Dermis microvascular lymphatic vessel endothelial cell (primary cell): ENCODE measurements at places on chromosomes 6 and 20.

DNA sequence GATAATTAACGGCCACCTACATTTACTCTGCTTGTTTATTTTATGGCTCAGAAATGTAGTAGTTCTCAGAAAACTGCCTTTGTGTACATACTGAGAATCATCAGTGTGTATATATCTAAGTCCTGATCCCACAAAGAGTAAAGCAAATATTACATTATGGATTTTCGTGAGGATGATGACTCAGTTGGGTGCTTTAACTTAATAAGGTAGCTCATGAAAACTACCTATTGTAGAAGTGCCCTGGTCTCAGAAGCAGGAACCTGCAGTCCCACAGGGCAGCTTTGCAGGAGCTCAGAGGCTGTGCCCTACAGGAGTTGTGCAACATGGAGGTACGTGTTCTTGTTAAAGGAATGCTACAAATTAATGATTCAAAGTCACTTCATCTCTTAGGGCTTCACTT lies 108.2 kb downstream of the PLG start:
- DNase-seq: no peak

DNA sequence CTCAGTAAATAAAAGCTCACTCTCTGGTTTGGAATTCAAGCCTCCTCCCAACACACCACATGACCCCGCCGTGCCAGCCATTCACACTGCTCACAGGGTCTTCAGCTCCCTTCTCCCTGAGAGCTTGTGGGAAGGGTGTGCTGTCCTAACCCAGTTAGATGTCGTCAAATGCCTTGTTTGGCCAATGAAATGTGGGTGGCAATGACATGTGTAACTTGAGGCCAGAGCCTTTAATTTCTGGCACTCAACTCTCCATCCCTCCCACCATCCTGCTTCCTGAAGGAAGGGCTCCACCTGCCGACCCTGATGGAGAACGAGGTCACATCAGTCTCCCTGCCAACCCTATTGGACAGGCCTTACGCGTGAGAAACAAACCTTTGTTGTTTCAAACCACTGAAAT lies 224.5 kb upstream of the AGPAT4 start:
- DNase-seq: peak; percentile 54

- DNase-seq: no peak
Observed at GRCh38 chr6:28280595-28281287, 631 bp upstream of the PGBD1 start.

GRCh38 chr20:36888880-36889516 lies 13.1 kb downstream of the TLDC2 start:
- no peak for DNase-seq

DNA sequence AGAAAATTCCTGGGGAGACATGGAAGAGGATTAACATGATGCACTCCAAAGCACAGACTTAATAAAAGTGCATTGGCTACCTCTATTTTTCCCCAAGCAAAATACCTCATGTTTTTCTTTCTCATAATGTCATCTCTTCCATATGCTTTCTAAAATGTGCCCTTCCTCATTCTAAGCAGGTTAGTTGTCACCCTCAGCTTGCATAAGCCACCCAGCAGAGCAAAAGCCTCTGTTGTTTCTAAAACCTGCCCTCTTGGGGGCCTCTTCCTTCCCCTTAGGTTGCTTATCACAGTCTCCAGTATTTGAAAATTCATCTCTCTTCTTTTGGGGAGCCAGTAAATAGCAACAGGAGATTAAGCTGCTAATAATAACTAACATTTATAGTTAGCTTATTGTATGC lies 183.6 kb upstream of the FLRT3 start:
- no peak for DNase-seq

DNA sequence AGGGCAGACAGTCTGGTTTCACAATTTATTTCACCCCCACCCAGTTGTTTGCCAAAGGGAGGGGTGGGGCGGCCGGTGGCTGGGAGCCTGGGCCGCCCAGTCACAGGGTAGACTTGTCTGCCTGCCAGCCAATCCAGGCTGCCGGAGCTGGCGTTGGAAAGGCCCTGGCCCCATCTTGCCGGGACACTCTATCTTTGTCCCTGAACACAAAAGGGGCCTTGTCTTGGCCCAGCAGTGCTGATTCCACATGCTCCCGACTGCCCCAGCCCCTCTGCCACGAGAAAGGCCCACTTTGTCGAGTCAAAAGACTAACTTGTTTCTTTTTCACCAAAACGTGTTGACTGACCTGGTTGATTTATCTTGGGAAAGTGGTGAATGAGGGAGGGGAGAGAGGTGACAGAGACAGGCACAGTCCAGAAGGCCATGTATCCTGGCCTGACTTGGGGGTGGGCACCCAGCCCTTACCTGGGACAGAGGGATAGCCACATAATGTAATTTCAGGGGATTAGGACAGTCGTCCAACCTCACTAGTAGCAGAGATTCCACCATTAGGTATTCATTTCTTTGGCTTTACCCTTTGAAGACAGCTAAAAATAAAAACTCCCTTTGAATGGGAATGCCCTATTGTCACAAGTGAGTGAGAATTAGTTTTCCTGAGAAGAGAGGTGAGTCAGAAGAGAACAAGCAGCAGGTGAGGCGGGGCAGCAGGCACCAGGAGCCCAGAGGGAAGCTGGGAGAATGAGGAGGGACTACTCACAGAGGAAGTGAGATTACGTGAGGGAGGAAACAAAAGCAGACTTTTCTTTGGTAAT lies 67.0 kb upstream of the SIRPA start:
- peak; percentile 61 for DNase-seq

DNA sequence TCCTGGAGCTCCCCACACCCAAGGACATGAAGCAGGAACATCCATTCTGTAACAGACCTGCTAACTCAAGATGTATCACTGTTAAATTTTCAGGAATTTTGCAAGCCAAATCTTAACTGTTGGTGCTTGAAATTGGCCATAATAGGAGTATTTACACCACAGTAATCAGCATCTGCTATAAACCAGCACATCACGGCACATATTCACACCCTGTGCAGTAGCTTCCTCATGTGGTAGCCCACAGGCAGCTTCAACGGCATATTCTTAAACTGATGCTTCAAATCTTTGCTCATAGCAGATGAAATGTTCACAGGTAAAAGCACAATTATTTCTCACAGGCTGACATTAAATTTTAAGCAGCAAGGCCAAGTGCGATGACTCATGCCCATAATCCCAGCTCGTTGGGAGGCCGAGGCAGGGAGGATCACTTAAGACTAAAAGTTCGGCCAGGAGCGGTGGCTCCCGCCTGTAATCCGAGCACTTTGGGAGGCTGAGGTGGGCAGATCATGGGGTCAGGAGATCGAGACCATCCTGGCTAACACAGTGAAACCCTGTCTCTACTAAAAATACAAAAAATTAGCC lies 43.5 kb upstream of the LYRM2 start:
- no peak for DNase-seq

GRCh38 chr6:56227071-56227879 lies 20.1 kb downstream of the COL21A1 start:
- DNase-seq: no peak

DNA sequence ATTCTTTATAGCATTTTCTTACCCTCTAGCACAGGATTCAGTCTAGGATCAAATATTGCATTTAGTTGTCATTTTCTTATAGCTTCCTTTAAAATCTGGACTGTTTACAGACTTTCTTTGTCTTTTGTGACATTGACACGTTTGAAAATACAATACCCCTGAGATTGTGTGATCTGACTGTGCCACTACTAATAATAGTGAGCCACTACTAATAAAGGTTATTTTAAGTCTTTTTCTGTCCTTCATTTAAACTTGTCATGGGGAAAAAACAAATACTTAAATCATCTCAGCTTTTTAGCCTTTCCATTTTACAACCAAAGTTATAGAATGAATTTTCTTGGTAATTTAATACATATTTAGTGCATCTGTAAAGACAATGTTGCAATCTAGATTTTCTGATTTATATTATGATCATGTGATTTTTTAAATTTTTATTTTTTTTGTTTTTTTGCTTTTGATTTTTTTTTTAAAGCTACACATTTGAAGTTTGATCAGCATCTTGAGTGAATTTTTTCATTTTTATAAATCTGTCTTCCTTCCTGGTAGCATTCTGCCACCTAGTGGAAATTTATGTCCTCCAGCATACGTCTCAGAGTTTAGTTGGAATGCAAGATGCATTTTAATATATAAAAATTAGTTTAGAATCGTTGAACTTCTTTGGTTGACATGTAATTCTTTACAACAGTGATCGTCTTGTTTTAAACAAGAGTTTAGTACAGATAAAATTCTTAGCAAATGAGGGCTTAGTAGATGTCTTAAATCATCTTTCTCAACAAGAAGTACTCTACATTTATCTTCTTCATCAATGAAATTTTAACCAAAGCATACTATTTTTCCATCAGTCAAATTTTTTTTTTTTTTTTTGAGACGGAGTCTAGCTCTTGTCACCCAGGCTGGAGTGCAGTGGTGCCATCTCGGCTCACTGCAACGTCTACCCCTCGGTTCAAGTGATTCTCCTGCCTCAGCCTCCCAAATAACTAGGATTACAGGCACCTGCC lies 119.4 kb downstream of the NCOA3 start:
- peak; percentile 75 for DNase-seq

DNA sequence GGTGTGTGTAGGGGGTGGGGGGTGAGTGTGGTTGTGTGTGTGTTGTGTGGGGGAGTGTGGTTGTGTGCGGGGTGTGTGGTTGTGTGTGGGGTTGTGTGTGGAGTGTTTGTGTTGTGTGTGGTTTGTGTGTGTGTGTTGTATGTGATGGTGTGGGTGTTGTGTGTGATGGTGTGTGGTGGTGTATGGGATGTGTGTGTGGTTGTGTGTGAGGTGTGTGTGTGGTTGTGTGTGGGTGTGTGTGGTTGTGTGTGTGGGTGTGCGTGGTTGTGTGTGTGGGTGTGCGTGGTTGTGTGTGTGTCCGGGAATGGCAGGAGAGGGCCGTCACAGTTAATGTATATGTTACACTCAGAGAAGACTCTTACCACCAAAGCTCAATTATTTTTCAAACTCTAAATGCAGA lies 79.8 kb downstream of the TBXT start:
- DNase-seq: no peak

DNA sequence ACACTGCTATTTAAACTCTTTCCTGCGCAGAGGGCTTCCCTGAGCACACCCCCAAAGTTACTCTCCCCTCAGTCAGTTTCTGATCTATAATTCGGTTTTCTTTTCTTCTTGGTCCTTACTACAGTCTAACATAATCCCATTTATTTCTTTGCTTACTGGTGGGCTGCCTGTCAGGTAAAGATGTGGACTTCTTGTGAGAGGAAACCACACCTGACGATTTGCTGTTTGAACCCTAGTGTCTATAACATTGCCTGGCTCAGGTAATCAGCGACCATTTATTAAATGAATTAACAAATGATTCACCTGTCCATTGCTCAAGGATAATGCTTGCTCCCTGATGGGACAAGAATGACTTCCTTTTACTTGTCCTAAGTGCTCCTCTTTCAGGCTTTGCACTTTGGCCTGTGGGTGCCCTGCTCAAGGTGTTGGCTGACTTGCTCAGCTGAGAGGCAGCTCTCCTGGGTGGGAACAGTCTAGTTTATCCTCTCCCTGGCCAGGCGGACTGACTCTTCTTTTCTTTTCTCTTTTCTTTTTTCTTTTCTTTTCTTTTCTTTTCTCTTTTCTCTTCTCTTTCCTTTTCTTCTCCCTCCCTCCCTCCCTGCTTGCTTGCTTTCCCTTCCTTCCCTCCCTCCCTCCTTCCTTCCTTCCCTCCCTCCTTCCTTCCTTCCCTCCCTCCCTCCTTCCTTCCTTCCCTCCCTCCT lies 233.1 kb downstream of the BCAS1 start:
- DNase-seq: no peak

DNA sequence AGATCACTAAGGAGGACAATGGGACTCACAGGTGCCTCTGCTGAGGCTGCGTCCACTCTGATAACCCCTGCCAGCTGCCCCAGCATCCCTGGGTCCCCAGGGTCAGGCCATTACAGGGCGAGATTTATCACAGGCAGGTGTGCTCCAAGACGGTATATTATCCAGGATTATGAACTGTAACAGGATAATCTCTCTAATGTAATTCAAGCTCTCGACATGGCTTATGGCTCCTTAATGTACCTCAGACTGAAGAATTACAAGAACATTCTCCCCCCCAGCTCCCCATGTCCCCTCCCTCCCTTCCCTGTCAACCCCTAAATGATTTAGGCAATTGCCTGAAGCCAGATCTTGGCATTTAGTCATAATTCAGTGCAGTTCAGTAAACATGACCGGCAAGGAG lies 86.8 kb downstream of the NCR2 start:
- DNase-seq: no peak

- DNase-seq: no peak
Observed at GRCh38 chr6:108831104-108831503, 17.1 kb upstream of the ARMC2 start.

GRCh38 chr6:85172705-85173104 lies 277.2 kb upstream of the NT5E start:
- no peak for DNase-seq

- DNase-seq: no peak
Observed at GRCh38 chr20:62236766-62237513, 1.4 kb upstream of the OSBPL2 start.

DNA sequence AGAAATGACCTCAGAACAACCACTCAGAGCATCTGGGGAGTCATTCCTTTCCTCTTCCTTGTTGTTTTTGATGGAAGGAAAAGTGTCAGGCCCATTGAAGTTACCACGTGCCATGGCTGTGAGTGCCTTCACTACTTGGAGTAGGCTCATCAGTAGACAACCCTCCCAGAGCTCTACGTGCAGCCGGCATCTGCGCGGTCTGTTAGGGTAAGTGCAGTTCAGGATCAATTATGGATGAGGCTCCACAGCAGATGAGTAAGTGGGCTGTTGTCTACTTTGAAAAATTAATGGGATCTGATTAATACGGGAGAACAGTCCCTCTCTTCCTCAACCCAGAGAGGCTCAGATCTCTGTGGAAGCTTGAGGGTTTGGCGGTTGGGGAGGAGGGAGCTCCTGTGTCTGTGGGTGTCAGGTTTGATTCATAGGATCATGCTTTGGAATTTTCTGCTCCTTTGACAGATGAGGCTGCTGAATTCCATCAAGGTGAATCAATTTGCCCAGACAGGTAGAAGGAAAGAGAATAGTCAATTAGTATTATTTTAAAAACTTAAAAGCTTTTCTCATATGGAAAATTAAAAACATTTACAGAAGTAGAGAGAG lies 93.8 kb upstream of the TOX2 start:
- DNase-seq: no peak

DNA sequence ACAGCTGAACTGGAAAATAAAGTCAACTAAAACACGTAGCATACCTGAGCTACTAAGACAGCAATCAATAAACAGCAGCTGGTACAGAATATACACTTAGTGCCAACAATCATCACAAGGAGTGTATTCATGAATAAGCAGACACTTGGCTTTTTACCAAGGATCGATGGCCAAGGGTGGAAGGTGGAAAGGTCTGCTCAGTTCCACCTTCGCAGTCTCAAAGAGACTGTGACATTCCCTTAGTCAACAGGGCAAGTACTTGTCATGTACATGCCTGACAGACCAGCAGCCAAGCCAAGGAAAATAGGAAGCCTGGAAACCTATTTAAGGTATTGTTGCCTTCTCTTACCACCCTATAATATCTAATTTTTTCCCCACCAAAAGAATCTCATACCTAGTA lies 21.4 kb downstream of the HBS1L start:
- DNase-seq: no peak
